Activated CD4-positive, alpha-beta T cell treated with anti-CD3 and anti-CD28 coated beads, Interleukin-2, amount 50 U/mL, for 48 hours (primary cell): ENCODE measurements at places on chromosomes 7 and 10.

DNA sequence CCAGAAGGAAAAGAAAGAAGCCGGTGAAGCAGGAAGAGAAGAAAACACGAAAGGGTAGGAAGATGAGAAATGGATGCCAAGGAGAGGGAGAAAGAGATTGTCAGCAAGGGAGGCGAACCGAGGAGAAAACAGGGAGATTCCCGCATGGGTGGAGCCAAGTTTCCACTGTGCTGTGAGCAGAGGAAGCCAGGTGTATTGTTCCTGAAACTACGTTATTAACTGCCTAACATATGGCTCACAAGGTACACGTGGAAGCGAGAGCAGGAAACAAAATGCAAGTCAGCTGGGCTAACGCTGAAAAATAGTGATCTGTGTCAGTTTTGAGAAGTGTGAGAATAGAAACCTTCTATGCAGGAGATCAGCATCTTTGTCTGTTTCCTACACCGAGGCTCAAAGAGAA is 20.4 kb upstream of the HIPK2 start:
- no peak for DNase-seq

DNA sequence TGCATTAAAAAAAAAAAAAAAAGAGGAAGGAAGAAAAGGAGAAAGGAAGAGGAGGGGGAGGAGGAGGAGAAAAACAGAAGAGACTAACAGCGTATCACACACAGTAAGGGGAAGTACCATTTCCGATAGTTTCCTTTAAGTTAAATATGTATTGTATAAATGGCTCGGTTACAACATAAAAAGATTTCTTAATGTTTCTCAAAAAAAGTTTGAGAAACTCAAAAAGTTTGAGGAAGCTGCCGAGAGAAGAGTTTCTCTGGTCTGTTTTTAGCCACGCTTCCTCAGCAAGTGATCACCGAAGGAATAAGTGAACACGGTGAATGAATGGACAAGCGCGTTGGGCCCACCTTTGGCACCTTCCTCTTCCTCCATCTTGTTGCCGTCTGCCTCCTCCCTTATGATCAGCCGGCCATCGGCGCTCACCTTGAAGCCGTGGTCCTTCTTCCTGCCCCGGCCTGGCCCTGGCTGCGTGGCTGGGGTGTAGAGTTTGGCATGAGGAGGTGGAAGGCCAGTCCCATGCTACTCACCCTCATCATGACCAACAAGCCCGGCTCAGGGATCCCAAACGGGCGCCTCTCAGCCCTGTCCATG is 31.3 kb upstream of the FRAT2 start:
- no peak for DNase-seq

DNA sequence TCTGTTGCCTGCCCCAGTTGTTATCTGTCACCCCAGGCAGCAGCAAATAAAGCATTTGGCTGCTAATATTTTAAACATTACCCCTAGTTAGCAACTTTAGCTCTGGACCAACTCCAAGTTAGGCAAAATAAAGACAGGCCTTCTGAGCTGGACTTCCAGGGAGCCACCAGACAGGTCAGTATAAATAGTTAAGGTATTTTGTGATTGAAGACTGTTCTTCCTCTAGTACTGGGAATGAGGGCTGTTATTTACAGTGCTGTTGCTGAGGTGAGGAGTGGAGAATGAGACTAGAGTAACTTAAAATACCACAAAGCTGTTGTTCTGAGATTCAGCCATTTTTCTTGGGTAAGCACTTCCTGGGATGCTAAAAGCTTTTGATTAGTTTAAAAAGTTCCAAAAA is 40.1 kb downstream of the ZNF518A start:
- no peak for DNase-seq

DNA sequence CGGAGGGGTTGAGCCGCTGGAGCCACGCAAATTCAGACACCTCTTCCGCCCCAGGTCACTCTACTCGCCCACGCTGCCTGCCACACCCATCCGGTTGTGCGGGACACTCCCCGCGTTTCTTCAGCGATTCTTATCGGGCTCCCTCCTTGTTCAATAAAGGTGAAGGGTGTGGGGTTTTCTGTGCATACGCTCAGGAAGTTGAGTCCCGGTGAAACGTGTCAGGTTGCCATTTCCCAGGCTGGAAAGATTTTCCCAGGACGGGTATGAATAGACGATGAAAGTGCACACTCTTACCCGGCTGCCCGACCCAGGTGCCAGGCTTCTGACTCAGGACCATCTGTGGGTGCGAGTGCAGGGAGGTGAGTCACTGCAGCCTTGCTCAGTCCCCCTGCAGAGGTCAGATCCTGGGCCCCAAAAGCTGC is 22.0 kb downstream of the KLF6 start:
- no peak for DNase-seq
